PC-9 (cell line): ENCODE measurements at places on chromosomes 7 and 10. TPM values are rescaled to one million over a fixed set of nuclear protein-coding genes. Genes with fewer than 3 reads are reported as not detected.
A peak's percentile ranks its signal among the peaks of the same experiment; 100 is the strongest.

DNA sequence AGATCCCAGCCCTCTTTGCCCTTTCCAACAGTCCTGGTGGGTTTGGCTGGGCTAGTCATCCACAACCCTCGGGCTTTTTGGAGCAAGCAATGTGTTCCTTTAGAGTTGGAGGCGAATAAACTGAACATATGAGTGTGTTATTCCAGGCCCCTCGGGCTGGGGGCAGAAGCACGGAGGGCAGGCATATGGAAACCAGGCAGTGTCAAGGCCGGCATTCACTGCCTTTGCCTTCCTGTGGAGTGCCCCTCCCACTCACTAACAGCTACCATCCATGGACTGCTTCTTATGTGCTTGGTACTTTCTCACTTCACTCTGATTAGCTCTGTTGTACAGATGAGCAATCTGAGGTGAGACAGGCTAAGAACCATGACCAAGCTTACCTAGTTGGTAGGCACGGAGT lies 53.9 kb upstream of the EFCAB10 start:
- H3K27ac ChIP-seq, result no peak overlapping the region
- no peak overlapping the region for H3K4me3 ChIP-seq
- DNase-seq, result no peak
- no peaks in the 10 kb centered on the region for H3K27me3 ChIP-seq
- no peaks in the 10 kb centered on the region for H3K36me3 ChIP-seq
- H3K4me1 ChIP-seq, result no peaks in the 10 kb centered on the region

DNA sequence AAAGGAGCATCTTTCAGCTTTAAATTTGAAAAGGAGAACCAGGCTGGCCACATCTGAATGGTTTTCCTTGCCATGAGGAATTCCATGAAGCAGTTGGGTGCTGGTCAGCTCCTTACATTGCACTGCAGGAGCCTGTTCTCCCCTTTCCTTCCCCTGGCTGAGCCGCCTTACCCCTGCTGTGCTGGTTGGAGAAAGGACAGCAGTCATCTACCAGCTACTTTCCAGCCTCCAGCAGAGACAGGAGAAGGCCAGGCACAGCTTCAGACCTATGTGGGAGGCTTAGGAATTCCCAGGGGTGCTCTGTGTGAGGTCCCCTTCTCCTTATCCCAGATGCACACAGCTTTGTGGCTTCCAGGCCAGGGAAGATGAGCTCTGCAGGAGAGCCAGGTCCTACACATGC lies 4.7 kb downstream of the C10orf71 start:
- no peak overlapping the region for H3K27ac ChIP-seq
- no peaks in the 10 kb centered on the region for H3K36me3 ChIP-seq
- H3K4me1 ChIP-seq, result no peaks in the 10 kb centered on the region
- H3K4me3 ChIP-seq, result no peak overlapping the region

- no peak overlapping the region for H3K27ac ChIP-seq
- no peaks in the 10 kb centered on the region for H3K36me3 ChIP-seq
- no peaks in the 10 kb centered on the region for H3K4me1 ChIP-seq
- no peak overlapping the region for H3K4me3 ChIP-seq
Observed at GRCh38 chr10:88413412-88413811, 169.7 kb downstream of the RNLS start.

GRCh38 chr7:91156316-91157185 lies 107.7 kb upstream of the FZD1 start:
- no peaks in the 10 kb centered on the region for H3K27me3 ChIP-seq
- H3K4me3 ChIP-seq, result no peak overlapping the region
- H3K36me3 ChIP-seq, result no peaks in the 10 kb centered on the region
- no peaks in the 10 kb centered on the region for H3K4me1 ChIP-seq
- DNase-seq, result no peak
- H3K27ac ChIP-seq, result no peak overlapping the region

DNA sequence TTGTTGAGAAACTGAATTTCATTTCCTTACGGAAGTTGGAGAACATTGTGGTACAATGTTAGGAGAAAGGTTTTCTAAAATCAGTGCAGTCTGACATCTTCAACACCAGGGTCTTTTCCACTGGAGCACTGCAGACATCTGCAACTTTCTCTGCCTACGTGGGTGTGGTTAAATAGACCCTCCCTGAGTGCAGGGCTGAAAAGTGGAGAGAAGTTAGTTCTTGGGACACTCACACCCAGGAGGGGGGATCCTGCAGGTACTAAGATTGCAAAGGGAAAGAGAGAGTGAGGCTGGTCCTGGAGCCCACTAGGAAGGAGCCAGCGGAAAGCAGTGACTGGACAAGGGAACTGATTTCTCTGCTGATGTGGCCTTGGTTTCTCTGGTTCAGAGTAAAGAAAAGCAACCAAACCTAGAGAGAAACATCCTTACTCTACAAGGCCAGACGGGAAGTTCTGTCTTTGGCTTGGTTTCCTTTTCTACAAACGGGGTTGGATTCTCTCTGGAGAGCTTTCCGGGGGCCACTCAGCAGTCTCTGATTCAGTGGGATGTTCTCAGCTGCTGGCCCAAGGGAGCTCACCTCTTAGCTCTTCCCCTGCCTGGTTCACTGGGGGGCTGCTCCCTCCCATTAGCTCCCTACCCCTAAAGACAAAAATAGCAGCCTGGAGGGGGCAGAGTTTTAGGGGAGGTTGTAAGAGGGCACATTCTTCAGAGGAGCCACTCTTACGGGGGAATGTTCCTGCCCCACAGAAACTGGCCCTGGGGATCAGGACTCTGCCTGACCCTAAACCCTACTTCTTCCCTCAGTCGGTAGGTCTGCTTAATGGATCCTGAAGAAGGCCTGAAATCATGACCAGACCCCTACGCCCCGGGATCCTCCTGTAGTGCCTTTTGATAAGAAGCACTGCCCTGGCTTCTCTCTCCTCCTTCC lies 2.7 kb downstream of the UPP1 start:
- peak overlapping the region; percentile 73 for H3K4me3 ChIP-seq
- H3K27ac ChIP-seq, result peak overlapping the region; percentile 98
- peaks cover 76% of the 10 kb centered on the region for H3K4me1 ChIP-seq
- peaks cover 52% of the 10 kb centered on the region for H3K36me3 ChIP-seq
- no peaks in the 10 kb centered on the region for H3K27me3 ChIP-seq

- no peak overlapping the region for H3K27ac ChIP-seq
- H3K4me3 ChIP-seq, result no peak overlapping the region
- H3K27me3 ChIP-seq, result no peaks in the 10 kb centered on the region
- H3K4me1 ChIP-seq, result no peaks in the 10 kb centered on the region
Observed at GRCh38 chr7:126750207-126750911, 502.4 kb downstream of the GRM8 start.

DNA sequence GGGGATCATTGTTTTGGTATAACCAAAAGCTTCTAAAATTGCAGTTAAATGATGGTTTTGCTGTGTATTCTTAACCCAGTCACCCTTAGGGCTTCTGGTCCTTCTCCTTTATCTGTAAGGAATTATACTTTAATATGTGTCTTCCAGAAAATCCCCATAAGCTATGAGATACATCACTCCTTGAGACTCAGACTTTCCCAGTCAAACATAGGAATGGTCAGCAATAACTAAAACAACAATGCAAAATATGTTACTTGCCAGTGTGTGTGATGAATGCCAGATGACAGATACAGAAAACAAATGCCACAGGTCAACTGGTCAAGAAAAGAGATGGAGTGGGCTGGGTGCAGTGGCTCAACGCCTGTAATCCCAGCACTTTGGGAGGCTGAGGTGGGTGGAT lies 10.1 kb downstream of the ADD3 start:
- no peak for DNase-seq
- no peak overlapping the region for H3K27ac ChIP-seq

DNA sequence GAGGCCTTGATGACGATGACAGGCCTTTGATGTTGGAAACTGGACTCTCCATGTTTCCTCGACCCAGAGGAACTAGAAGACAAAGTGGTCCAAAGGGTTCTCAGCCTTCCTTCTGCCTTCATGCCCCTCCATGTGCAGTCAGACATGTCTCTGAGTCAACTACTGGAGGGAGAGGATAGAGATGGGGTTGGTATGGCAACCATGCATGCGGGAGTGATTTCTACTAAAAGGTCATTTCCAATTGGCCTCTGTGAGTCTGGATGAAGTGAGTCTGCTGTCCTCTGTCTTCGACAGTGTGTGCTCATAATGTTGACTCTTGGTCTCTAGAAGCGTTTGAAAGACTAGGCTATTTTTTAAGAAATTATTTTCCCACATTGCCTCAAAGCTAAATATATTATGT lies 29.2 kb downstream of the STK17A start:
- peaks cover 74% of the 10 kb centered on the region for H3K36me3 ChIP-seq
- H3K4me3 ChIP-seq, result no peak overlapping the region
- no peak overlapping the region for H3K27ac ChIP-seq
- no peaks in the 10 kb centered on the region for H3K27me3 ChIP-seq

- no peak for DNase-seq
- peak overlapping the region; percentile 69 for H3K4me3 ChIP-seq
- H3K27ac ChIP-seq, result no peak overlapping the region
- H3K36me3 ChIP-seq, result no peaks in the 10 kb centered on the region
- H3K27me3 ChIP-seq, result no peaks in the 10 kb centered on the region
Observed at GRCh38 chr7:1027242-1028043, 16.9 kb upstream of the GPR146 start.

DNA sequence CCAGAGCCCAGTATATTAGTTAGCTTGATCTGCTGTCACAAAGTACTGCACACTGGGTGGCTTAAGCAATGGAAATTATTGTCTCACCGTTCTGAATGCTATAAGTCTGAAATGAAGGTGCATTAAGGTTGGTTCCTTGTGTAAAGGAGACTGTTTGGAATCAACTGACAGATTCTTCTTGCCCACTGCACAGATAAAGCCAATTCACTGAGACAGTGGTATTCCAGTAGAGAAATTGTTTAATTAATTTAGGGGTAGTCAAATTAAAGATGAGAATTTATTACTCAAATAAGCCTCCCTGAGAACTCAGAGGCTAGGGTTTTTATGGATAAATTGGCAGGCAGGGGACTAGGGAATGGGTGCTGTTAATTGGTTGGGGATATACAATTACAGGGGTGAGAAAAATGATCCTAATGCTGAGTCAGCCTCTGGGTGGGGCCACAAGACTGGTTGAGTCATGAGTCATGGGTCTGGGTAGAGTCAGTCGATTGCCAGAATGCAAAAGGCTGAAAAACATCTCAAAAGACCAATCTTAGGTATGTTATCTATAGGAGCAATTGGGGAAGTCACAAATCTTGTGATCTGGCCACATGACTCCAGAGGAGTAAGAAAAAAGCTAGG lies 23.5 kb upstream of the SAMD9L start:
- H3K27me3 ChIP-seq, result no peaks in the 10 kb centered on the region

DNA sequence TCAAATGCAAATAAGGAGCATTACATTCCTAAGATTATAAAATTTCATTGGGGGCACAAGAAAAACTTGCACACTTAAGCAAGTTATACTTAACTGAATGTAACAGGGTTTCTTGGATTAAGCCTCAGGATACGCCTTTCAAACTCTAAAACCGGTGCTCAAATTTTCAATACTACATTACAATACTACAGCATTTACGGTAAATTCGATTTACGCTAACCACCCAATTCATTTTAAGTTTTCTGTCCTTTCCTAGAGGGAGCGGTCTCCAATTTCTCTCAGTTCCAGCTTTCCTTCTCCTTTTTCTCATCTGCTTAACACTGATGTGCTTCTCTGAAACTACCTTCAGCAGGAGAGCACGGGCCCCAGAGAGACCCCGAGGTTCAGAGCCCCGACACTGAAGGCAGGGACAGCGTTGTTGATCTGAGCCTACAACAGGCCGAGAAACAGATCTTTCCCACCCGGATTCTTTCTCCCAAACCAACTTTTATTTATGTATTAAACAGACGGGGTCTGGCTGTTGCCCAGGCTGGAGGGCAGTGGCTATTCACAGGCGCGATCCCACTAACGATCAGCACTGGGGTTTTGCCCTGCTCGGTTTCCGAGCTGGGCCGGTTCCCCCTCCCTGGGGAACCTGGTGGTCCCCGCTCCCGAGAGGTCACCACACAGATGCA lies 798 bp downstream of the ZNF425 start:
- peak overlapping the region; percentile 64; the same call in 1 of the 2 replicates for H3K27ac ChIP-seq
- H3K4me1 ChIP-seq, result peaks cover 17% of the 10 kb centered on the region
- H3K27me3 ChIP-seq, result no peaks in the 10 kb centered on the region

GRCh38 chr7:148397985-148398384 lies 192.6 kb upstream of the C7orf33 start:
- no peak for DNase-seq
- H3K4me3 ChIP-seq, result no peak overlapping the region
- peaks cover 93% of the 10 kb centered on the region for H3K27me3 ChIP-seq
- no peaks in the 10 kb centered on the region for H3K4me1 ChIP-seq
- no peak overlapping the region for H3K27ac ChIP-seq

DNA sequence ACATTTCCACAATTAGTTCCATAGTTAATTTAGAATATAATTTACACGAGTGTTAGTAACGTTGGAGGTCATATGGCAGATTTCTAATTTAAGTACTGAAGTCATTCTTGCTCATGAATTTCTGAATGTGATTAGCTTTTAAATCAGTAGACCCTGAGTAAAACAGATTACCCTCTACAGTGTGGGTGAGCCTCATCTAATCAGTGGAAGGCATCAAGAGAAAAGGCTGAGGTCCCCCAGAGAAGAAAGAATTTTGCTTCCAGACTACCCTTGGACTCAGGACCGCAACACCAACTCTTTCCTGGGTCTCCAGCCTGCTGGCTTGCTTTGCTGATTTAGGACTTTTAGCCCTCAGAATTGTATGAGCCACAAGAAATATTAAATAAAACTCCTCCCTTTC lies 33.2 kb downstream of the IFT22 start:
- no peak overlapping the region for H3K4me3 ChIP-seq
- H3K27me3 ChIP-seq, result peaks cover 23% of the 10 kb centered on the region

DNA sequence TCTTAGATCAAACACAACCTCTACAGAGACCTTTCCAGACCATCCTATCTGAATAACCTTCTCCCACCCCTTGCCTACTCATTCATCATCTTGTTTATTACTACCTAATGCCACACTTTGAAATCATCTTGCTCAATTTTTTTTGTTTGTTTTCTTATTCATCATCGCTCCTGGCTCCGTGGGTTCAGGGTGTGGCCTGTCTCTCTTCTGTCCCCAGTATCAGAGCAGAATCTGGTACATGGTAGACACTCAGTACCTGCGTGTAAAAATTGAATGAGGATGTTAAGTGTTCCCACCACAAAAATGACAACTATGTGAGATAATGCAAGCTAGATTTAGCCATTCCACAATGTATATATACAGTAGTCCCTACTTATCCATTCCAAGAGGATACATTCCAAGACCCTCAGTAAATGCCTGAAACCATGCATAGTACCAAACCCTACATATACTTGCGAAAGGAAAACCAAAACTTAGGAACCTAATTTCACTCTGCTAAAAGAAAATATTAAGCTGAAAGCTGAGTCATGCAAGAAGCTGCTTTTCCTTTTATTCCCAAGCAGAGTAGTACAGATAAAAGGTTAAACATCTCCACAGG lies 72.1 kb upstream of the SEC61G start:
- H3K4me1 ChIP-seq, result peaks cover 45% of the 10 kb centered on the region
- peak overlapping the region; percentile 39 for H3K4me3 ChIP-seq
- peaks cover 33% of the 10 kb centered on the region for H3K36me3 ChIP-seq
- H3K27ac ChIP-seq, result peak overlapping the region; percentile 94
- no peaks in the 10 kb centered on the region for H3K27me3 ChIP-seq

Gene PLPP4
- total RNA-seq, result not detected in 2 replicates

Gene SPDYE8
- not detected in 2 replicates for total RNA-seq

Gene ECHDC3
- not detected in 2 replicates for total RNA-seq

Gene OR13A1
- 0.15 TPM in 1 of 2 replicates, not detected in the other for total RNA-seq

Gene TRIL
- total RNA-seq, result not detected in 2 replicates

Gene HOXA4
- total RNA-seq, result not detected in 2 replicates

Gene CPN1
- not detected in 2 replicates for total RNA-seq
